Hematopoietic multipotent progenitor cell treated with erythropoietin and hydrocortisone succinate and interleukin-3 and kit ligand, for 4 days (in vitro differentiated cells): ENCODE measurements at places on chromosomes 1 and 21.
A peak's percentile ranks its signal among the peaks of the same experiment; 100 is the strongest.

GRCh38 chr1:240056350-240056749 lies 35.3 kb upstream of the FMN2 start:
- no peak for DNase-seq

DNA sequence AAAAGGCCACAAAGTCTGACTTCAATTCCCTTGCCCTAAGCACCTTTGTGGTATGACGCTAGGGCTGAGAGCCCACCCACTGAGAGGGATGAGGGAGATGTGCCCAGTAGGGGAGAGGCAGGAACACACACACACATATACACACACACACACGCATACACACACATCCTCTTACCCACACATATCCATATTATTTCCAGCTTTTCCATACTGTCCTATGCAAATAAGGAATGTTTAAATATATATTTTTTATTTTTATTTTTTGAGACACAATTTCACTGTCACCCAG lies 3.0 kb downstream of the RAB25 start:
- no peak for DNase-seq

DNA sequence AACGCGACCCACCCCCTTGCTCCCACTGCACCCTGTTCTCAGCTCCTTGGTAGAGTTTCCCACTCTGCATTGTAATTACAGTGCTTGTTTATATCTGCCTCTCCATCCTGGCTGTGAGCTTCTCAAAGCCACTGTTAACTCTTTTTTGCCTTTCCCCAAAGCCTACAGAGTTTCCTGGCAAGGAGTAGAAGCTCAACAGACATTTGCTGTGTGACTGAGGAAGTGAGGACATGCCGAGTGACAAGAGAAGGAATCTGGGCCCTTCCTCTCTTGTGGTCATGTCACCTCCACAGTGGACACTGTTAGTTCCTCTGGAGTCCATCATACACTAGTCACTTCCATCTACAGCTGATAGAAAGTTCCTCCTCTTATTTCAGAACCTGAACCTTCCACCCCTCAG lies 6.1 kb upstream of the IGSF8 start:
- DNase-seq: no peak

DNA sequence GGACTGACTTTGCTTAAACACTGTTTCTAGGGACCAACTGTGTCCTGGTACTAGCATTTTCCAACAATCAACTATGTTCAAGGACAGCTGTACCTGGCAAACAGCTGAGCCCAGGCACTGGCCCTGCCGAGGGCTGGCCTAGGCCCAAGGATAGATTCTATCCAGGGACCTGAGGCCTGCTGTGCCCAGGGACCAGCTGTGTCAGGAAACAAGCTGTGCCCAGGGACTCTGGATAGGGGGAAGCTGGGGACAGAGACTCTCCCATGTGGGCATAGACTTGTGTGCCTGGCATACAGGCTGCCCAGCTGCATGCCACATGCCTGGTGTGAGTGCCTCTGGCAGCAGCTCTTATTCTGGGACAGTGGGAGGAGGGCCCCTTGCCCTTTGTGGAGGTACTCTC lies 38.1 kb upstream of the POU3F1 start:
- no peak for DNase-seq

GRCh38 chr1:155322571-155322952 lies 1.9 kb downstream of the RUSC1 start:
- DNase-seq: peak; percentile 46

DNA sequence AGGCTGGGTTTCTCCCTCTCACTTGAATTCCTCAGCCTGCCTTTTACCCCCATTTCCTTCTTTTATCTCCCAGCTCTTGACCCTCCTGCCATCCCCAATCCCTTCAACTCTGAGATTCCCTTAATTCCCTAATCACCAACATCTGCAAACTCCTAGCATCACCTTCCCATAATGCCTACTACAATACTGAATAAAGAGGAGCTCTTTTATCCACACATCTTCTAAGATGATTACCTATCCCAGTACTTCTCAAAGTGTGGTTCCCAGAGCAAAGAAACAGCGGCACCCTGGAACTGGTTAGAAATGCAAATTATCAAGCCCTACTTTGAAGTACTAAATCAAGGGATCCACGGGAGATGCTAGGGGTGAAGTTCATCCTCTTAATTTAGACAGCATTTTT lies 21.2 kb upstream of the UBE2U start:
- DNase-seq: no peak

DNA sequence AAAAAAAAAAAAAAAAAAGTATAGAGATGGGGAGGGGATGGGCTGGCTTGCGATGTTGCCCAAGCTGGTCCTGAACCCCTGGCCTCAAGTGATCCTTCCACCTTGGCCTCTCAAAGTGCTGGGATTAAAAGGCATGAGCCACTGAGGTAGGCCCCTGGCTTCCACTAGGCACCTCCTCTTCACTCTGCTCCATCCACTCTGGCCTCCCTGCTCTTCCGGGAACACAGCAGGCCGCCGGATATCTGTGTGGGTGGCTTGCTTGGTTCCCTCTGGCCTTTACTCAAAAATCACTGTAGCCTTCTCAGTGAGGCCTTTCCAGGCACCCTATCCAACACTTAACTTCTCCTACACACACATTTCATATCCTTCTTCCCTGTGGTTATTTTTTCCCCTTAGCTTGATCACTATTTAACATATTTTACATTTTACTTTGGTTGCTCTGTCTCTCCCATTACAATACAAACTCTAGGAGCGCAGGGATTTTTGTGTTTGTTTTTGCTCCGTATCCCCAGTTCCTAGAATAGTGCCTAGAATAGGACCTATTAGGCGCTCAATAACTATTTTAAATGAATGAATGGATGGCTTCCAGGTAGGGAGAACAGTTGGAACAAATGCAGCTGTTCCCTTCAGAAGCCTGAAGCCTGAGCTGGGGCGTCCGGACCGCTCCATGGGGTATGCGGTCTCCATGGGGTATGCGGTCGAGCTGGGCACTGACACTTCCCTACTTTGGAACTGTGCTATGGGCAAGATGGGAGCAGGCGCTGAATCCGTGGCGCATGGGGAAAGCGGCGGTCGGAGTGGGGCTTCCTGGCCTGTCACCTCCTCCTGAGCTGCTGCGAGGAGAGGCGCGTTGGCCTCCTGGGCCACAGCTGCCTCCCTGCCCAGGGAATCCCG lies 46.7 kb downstream of the H3-3A start:
- DNase-seq: no peak

DNA sequence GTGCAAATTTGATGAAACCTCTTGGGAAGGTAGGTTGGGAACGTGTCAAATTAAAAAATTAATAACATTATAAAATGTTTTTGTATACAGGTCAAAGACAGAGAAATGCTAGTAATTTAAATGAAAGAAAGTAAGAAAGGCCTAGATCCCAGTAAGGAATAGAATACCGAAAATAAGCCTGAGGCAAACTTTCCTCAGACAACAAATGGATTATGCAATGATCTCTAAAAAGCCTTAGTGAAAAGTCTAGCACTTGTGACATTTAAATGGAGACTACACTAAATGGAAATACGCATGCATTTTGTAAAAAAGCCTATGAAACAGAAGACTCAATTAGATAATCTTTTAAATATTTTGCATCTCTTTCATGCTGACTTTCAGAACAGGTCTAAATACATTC lies 138.5 kb upstream of the ZNHIT6 start:
- no peak for DNase-seq

DNA sequence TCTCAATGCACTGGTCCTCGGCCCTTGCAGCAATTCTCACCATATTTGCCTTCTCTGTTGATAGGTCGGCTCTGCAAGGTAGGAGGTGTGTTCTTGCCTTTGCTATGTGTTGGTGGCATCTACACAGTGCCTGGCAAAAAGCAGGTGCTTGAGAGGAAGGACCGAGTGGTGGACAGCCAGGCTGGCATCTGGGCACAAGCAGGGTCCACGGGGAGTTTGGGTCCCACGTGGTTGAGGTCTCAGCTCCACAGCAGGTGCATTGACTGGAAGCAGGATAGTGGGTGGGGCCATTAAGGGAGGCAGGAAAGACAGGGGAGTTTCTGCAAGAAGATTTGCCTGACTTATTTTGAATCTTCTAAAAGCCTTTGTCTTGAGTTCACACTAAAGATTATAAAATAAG lies 81.2 kb upstream of the WNT4 start:
- DNase-seq: no peak

DNA sequence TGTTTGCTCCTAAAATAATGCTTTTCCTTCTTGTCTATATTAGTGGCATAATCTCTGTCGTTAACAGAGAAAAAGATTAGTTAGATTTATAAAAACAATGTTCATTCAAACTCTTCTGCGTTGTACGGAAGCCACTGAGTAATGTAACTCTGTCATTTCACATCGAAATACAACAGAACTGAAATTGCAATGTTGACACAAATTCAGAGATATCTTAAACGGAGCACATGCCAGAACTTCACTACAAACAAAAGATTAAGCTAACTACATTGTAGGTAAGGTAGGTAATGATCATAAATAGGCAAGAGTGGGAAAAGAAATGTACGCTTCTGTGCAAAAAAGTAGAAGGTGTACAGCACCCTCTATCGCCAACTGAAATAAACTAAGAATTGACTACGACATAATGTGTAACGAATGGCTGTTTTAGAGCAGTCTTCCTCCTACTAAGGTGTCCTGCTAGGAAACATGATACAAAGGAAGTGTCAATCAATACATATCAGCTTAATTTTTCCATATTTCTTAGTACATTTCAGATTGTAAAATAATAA lies 56.6 kb downstream of the PCNX2 start:
- DNase-seq: peak; percentile 15

GRCh38 chr1:51553911-51554310 lies 34.8 kb upstream of the EPS15 start:
- no peak for DNase-seq

GRCh38 chr1:66294707-66295370 lies 239.1 kb upstream of the SGIP1 start:
- DNase-seq: no peak

- DNase-seq: no peak
Observed at GRCh38 chr21:39774227-39774626, 29.2 kb downstream of the IGSF5 start.

DNA sequence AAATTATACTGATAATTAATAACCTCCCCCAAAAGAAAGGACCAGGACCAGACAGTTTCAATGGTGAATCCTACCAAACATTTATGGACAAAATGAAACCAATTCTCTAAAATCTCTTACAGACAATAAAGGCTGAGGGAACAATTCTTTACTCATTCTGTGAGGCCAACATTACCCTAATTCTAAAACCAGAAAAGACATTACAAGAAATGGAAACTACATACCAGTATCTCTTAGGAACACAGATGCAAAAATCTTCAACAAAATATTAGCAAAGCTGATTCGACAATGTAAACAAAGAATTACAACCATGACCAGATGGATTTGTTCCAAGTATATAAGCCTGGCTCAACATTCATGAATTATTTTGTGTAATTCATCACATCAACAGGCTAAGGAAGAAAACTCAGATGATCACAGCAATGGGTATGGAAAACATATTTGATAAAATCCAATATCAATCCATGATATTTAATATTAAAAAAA lies 8.6 kb downstream of the TMED5 start:
- no peak for DNase-seq

DNA sequence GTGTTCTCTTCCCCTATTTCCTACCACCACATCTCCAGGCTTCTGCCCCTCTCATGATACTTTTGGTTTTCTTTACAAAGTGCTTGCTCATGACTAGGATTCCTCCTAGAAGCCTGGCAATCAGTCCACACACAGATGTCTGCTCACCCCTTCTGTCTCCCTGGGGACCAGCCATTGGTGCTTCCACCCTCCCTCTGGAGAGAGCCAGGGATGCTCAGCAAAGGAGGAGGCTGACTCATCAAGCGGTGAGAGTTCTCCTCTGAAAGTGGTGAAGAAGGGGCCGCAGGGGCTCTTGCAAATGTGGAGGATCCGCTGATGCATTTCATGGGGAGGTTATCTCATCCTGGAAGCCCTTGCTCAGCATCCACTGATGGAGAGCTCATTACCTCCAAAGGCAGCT lies 14.5 kb downstream of the NT5C1A start:
- no peak for DNase-seq

GRCh38 chr1:14873677-14874076 lies 275.2 kb downstream of the KAZN start:
- DNase-seq: no peak

- DNase-seq: no peak
Observed at GRCh38 chr1:198143797-198144196, 13.0 kb upstream of the NEK7 start.

DNA sequence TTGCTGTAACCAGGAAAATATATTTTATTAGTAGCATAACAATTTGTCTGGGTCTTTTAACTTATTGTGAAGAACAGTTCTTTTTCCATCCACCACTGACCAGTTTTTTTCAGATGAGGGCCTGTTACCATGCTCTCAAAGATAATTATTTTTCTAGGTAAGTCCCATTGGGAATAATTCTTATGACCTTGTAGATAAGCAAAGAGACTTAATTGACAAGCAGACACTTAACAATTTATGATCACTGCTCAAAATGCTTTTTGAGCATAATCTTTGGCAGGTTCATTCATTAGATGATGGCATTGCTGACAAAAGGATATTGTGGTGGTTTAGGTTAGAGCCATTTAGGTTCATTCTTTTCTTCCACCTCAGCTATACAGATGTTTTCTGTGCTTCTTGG lies 6.6 kb downstream of the SNX27 start:
- DNase-seq: no peak

DNA sequence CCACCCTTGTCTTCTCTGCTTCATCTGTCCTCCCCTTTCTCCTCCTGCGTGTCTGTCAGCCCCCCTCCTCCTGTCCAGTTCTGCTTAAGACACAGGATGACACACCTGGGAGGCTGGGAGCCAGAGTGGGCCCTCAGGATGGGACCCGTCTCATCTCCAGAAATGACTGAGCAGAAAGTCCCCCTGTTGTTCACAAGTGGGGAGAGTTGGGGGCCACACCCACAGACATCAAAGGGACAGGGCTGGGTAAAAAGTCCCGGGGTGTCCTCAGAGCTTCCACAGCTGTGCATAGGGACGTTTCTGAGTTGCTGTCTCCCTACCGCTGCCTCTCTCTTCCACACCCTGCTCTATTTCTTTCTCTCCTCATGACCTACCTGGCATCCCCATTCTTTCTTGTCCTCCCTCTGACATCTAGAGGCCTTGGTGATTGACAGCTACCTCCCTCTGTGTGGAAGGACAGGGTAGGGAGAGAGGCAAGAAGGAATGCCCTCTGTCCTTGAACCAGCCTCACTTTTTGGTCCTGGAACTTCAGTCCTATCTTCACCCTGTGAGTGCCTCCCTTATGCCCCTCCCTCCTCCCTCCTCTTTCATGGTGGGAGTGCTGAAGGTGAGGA lies 19.5 kb upstream of the SH2D2A start:
- no peak for DNase-seq

- DNase-seq: peak; percentile 2
Observed at GRCh38 chr1:220841293-220841692, 38.0 kb upstream of the HLX start.

DNA sequence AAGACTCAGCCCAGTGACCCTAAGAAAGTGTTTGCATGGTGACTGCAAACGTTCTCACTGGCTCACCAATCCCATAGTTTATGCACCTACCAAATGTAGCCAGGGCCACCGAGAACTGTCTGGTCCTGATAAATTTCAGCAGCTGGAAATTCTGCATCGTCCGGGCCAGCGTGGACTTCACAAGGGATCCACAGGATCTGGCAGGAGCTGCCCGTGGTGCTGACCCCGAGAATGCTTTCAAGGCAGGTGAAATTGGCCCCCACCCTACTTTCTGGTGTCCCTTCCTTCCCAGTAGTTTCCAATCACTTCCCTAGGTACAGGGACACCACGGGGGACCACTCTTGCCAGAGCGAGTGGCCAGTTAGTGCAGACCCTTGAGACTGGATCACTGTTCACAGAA lies 26.2 kb downstream of the UBASH3A start:
- no peak for DNase-seq

GRCh38 chr1:230758709-230759368 lies 11.7 kb downstream of the CAPN9 start:
- no peak for DNase-seq
